ENCODE measurements at places on chromosomes 12 and 14.

DNA sequence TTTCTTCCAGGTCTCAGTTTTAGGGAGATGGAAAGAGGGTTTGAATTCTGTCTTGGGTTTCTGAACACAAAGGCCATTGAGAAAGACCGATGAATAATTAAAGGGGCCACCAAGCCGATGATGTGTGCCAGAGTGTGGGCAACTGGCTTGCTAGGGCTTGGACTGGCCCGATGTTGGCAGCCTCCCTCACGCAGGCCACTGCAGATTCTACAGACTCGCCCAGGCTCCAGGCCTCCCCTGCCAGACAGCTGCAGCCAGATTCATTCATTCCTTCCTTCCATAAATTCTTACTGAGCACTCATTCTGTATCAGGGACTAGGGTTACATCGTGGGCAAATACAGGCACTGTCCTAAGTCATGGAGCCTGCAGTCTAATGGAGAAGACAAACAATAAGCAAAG is 34.9 kb downstream of the ACTN1 start:
- no peak for DNase-seq

- no peak for DNase-seq
Measured at GRCh38 chr12:33041562-33041961, 145.0 kb upstream of the PKP2 start.

GRCh38 chr14:68735856-68736255 is 57.0 kb downstream of the ZFP36L1 start:
- no peak for DNase-seq

DNA sequence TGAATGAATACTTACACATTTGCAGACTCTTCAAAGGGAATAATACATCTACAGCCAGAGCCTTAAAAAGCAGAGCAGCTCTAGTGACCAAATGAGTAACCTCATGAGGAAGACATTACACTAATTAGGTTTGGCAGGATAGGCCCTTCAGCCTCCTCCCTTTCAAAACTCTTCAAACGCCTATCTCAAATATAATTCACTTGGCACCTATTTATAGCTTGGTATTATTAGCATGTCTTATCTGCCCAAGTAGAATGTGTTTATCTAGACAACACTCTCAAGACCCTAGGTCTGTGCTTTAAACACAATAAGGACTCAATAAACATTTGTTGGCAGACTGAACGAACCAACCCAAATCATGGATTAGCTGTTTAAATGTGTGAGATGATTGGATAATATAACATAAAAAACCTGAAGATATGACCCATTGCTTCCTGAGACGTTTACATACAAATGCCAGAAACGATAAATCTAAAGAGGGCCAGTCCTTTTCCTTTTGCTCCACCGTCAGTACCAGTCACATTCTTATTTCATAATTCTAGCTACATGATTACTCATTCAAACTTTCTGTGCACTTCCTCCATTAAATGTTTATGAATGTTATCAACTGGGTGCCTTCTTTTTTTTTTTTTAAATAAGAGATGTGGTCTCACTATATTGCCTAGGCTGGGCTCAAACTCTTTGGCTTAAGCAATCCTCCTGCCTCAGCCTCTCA is 123.3 kb downstream of the CEP83 start:
- no peak for DNase-seq

DNA sequence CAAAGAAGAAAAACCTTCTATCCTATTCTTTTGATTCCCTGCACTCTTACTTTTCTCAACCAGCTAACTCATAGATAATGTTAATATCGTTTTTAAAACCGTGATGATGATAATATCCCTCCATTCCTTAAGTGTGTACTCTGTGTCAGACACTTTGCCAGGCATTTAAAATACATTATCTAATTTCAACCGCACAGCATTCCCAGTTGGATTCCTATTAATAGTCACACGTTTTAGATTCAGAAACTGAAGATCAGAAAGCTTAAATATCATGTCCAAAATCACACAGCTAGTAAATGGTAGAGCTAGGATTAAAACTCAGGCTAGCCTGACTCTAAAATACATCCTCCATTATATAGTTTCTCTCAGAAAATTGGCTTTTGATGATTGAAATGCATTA is 366.0 kb downstream of the NELL2 start:
- no peak for DNase-seq

- DNase-seq = no peak
Measured at GRCh38 chr12:73159954-73160353, 887.8 kb downstream of the TRHDE start.

DNA sequence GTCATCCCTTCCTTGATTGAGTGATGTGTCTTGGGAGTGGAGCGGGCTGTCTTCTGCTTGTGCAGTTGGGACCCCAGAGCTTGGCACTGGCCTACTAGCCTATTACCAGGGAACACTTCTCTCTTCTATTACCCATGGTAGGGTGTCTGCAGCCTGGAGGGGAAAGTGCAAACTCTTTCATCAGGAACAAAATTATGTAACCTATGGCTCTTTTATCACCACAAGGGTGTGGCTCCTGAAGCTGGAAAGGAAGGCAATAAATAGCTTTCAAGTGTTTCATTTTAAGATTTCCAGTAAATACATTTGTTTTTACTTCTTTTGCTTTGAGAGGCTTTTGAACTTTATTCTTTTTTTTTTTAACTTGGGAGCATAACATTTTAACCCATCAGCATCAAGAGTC is 349.7 kb upstream of the FAR2 start:
- DNase-seq = no peak

DNA sequence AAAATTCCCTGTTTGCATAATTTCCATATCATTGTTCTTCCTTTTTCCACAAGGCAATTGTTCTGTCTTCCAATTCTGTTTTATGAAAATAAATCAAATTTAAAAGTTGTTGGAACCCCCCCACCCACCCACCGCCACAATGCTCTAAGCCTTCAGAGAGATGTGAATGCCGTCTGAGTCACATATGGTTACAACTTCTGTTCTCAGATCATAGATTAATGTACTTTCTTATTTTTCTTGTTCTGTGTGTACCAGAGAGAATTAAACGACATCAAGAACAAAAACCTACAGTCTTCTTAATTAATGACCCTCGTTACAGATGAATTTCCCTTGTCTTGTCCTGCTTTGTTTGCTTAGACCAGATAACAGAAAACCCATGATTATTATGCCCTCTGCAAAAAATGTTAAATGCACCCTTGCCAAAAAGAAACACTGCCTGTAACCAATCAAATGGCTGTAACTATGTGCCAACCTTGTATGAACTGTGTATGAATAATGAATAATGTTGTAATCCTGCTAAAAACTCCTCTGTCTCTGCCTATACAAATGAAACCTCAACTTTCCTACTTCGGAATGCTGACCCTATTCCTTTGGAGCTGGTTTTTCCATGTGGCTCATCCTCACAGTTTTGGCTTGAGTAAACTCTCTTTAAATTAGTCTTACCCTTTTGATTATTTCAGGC is 14.0 kb downstream of the OR6S1 start:
- no peak for DNase-seq

DNA sequence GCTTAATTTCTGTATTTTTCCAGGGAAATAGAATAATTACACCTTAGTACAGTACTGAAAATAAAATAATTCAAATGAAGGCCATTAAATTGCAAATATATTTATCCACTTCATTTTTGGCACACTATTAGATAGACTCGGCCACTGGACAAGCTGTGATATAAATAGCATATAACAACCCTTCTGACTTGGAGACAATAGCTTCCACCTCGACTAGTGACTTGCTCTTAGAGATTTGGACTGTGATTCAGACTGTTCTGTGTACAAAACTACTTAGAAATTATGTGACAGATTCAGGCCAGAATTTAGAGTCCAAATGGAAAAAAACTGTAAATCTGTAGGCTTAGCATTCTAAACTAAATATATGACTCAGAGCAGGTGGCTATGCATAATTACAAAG is 949.9 kb downstream of the LRFN5 start:
- DNase-seq = no peak

DNA sequence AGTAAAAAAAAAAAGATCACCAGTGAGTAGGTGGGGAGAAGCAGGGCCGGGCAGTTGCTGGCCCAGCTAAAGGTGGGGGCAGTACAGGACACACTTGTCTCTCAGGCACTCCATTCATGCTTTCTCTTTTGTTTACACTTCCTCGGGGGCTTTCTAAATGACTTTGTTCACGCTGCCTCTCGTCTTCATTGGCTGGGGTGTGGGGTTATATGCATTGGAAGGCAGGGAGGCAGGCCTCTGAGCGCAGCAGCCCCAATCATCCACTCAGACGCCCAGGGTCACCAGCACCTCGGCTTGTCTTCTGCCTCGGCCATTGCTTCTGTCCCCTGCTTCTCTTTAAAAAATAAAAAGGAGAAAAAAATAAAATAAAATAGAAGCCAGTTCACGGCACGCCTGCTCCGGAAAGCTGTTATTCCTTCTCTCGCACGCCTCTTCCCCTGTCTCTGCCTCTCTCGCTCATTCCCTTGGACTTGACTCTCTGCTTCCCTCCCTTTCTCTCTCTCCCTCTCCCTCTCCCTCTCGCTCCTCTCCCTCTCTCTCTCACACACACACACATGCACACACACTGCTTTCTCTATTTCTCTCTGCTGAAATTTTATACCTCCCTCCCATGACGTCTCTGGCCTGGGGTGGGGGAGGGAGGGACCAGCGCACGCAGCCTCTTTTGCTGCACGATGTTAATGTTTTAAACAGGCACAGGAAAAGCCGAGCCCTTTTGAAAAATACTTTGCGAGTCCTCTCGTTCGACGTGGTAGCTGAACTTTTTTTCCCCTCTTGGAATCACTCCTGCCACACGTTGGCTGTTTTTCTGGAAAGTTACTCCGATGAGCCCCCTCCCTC is at the start of gene TGFB3:
Gene TGFB3 (minus strand): TSS at position 570 of the 840 bp plus-strand sequence. CDS start 1,102 bp downstream, outside the sequence.
- peak; percentile 8 for DNase-seq

GRCh38 chr14:102474934-102475333 is 34.6 kb downstream of the ANKRD9 start:
- no peak for DNase-seq

DNA sequence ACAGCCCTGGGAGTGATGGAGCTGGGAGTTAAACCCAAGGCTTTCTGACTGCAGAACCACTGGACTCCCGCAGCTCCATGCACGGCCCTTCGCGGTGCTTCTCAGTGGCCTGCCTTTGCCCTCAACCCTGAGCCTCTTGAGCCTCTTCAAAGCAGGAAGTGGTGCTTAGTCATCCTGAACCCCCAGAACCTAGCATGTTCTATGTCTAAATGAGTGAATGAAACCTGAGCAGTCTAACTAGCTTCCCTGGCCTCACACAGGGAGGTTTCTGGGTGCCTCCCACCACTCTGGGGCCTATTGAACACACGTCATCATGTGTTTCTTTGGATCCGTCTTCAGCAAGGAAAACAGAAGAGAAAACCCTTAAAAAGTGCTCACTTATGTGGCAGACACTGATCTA is 117.9 kb upstream of the SFSWAP start:
- no peak for DNase-seq

DNA sequence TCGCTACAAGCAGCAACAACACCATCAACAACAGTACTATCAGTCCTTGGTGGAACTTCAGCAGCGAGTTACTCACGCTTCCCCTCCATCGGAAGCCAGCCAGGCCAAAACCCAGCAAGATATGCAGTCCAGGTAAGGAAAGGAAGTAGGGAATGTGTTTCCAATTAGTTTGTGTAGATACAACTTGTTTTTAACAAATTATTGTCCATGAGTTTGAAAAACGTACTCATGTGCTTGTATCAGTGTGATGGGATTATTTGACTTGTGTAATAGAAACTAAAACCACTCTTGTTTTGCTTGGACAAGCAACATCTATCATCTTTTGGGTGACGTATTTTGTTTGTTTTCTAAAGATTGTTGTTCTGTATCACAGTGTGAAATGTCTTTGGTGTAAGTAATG is 137.9 kb downstream of the NAV3 start:
- DNase-seq = no peak

GRCh38 chr14:31965735-31966598 is 111.1 kb upstream of the ARHGAP5 start:
- DNase-seq = no peak

All from stimulated activated CD8-positive, alpha-beta memory T cell treated with anti-CD3 and anti-CD28 coated beads, Interleukin-7, amount 100 ng/mL, for 1 hour (primary cell).